ENCODE measurements at places on chromosomes 1 and 21.

DNA sequence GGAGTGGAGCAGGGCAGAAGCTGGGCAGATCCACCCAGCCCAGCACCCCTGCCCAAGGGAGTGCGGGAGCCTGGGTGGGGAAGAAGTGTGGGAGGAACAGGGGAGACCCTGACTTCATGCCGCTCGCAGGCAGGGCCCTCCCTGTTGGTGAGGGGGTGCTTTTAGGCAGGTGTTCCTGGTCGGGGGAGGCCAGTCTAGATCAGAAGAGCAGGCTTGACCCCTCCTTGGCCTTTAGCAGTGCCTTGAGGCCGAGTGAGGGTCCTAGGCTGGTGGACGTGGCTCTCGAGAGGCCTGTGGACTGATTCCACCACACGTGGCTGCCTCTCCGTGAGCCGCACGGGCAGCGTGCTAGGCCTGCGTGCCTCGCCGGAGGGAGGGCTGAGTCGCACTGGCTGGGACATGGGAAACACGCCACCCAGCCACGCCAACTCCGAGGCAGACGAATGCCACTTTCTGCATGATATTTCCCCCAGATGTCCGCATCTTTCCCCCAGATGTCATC, 19.4 kb upstream of the COL18A1 start:
- no peak for DNase-seq

GRCh38 chr1:85379203-85380136, 85.5 kb downstream of the DDAH1 start:
- DNase-seq = no peak

GRCh38 chr21:28699596-28700259, 292.9 kb downstream of the LTN1 start:
- DNase-seq = no peak

GRCh38 chr1:184843732-184844495, 89.3 kb upstream of the EDEM3 start:
- DNase-seq = peak; percentile 25

DNA sequence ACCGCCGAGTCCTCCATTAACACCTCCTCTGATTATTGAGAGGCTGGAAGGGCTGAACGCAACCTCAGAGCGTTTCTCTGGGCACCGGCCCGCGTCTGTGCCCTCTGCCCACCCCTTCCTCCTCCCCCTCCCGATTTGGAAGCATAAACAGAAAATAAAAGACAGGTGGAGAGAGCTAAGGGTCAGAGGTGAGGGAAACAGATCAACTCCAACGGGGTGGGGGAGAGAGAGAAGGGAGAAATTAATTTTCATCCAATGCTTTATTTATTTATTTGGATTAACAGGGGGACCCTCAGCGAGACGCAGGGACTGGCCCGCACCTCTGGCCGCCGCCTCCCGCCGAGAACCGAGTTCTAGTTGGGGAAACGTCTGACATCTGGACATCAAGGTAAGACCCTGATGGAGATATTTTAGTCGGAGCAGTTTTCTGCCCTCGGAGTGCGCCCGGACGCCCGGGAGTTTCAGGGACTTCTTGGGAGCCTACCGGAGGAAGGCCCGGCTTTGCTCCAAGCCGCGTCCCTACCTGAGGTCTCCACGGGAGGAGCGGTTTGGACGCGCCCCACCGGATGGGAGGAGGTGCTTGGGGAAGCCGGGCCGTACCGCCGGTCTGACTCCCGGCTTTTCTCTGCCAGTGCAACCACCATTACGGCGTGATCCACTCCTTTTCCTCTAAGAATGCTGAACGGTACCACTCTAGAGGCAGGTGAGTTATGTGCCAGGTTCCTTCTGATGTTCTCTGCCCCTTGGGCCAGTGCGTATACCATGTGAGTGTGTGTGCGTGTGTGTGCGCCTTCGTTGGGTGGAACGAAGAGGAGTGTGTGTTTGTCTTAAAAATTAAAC, 5.1 kb upstream of the LHX9 start:
- DNase-seq = no peak

DNA sequence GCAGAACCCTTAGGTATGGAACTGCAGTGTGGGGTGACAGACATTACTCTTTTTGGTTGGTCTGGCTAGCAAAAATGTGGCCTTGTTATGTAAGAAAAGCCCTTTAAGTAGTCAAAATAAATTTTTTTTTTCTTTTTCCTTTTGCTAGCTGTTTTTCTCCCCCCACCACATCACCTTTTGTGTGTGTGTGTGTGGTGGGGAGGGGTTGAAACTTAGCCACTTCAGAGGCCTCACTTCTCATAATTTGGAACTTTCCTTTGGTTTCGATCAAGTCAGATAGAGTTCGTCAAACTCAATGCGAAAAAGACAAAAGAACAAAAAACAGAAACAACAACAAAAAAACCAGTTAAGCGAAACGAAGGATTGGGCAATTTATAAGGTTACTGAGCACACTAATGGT, 1.9 kb upstream of the PRMT2 start:
- no peak for DNase-seq
